ENCODE measurements at places on chromosomes 1 and 21.

GRCh38 chr1:225874431-225874830 is 7.7 kb downstream of the TMEM63A start:
- DNase-seq = no peak

GRCh38 chr1:3668585-3669300 is 16.4 kb downstream of the TP73 start:
- DNase-seq = no peak

DNA sequence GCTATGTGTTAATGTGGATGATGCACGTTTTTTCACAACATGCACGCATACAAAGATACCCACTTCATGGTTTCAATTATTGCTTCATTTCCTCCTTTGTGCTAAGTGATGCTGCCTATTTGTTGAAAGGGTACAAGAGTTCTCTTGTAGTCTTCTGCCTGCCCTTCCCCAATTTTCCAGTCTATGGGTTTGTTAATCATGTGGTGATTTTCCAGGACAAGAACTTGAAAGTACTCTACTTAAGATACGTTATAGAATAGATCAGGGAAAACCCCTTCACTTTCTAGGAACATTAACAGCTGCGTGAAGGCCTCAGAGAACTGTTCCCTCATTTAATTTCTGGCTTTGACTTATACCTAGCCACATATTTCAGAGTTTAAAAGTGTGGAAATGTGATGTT is 52.1 kb upstream of the SLC44A3 start:
- DNase-seq = no peak

GRCh38 chr1:225933072-225933471 is 7.9 kb downstream of the LEFTY2 start:
- no peak for DNase-seq

GRCh38 chr1:2880086-2880485 is 78.6 kb upstream of the TTC34 start:
- DNase-seq = no peak

DNA sequence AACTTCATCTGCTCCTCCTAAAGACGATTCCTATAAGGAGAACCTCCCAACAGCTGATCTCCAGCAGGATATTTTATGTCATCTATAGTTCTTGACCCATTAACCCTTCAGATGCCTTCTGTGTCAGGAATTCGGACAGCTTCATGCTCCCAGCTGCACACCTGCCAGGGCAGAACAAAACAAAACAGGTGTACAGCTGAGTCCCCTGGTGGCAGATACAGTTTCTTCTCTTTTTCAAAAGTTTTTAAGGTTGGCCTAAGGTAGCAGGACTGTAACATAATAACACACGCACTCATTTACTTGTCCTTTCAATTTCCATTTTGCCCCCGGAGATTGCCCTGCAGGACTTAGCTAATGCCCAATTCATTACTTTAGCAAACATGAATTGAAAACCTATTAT is 218.3 kb downstream of the S1PR1 start:
- no peak for DNase-seq

DNA sequence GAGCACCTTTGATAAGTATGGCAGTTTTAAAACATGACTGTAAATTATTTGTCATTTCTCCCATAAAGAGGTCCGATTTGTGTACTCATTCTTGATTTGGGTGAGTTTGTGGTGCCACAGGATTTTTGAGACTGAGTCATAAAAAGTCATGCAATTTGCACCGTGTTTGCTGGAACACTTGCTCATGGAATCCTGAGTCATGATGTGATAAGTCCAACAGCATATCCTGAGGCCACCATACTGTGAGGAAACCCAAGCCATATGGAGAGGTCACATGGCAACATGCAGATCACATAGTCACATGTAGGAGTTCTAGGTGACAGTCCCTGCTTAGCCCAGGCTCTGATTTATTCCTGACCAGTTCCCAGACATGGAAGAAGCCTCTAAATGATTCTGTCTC is 40.8 kb upstream of the PRRX1 start:
- DNase-seq = peak; percentile 43

Data from astrocyte of the cerebellum (primary cell).